ENCODE measurements at places on chromosomes 13 and 19.
A peak's percentile ranks its signal among the peaks of the same experiment; 100 is the strongest.

- no peak for DNase-seq
Observed at GRCh38 chr19:16895467-16896145, 6.8 kb downstream of the F2RL3 start.

GRCh38 chr19:35491836-35492360, 1.6 kb upstream of the KRTDAP start:
- DNase-seq: no peak

DNA sequence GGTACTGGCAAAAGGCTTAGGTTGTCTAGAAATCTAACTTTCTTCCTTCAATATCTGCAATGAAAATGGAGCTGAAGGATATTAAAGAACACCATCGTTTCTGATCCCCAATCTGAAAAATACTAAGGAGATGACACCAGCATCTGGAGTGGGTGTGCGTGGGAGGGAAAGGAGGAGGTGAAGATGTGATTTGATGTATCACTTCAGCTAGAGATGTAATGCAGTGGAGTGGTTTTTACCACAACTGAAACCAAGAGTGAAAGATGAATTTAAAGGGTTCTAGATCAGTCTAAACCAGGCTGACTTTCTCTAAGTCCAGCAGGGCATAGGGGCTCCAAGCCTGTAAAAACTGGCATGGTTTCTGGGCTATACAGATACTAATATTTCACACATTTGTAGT, 148.4 kb downstream of the AKAP11 start:
- DNase-seq: no peak

GRCh38 chr13:35283856-35284255, 192.6 kb downstream of the MAB21L1 start:
- no peak for DNase-seq

GRCh38 chr13:105139380-105140285, 1395.8 kb downstream of the EFNB2 start:
- DNase-seq: peak; percentile 91
